GM13976 (cell line): ENCODE measurements at places on chromosomes 3 and 15.

- DNase-seq = no peak
Observed at GRCh38 chr15:71437919-71438318, 322.6 kb downstream of the THSD4 start.

- no peak for DNase-seq
Observed at GRCh38 chr3:134976948-134977347, 181.9 kb downstream of the EPHB1 start.

GRCh38 chr3:89180334-89180733 is 72.9 kb downstream of the EPHA3 start:
- no peak for DNase-seq

DNA sequence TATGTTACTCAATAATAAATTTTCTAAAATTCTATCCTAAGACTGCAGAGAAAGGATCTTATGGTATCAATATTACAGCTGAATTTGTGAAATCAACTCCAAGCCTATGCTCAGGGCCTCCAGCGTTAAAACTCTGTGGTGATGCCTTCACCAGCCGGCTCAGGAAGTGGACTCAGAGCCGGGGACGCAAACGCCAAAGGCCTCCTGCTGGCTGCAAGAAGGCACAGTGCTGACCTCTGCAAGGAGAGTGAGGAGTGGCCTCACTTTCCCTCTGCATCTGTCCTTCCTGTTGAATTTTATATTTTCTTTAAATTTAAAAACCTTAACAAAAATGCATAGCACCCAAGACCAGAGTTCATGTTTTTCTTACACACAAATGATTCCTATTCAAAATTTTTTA is 48.5 kb downstream of the HERC2 start:
- DNase-seq = peak; percentile 8

- no peak for DNase-seq
Observed at GRCh38 chr3:43425829-43426228, 139.5 kb downstream of the SNRK start.
